ENCODE measurements at places on chromosomes 13 and 19. TPM values are rescaled to one million over a fixed set of nuclear protein-coding genes. Genes with fewer than 3 reads are reported as not detected.
A peak's percentile ranks its signal among the peaks of the same experiment; 100 is the strongest.

Gene C1QTNF9
- not detected for total RNA-seq

GRCh38 chr13:19567820-19568534, 6.6 kb upstream of the TPTE2 start:
- no peak for DNase-seq

GRCh38 chr19:10544242-10544752, 593 bp downstream of the ATG4D start:
- peak; percentile 30 for DNase-seq

Gene GAS6
- total RNA-seq: 3.2 TPM

Gene IGFL2
- total RNA-seq: not detected

Gene PEG3
- not detected for total RNA-seq

GRCh38 chr19:2213799-2214198, 22.3 kb downstream of the PLEKHJ1 start:
- no peak for DNase-seq

Gene POLR2E
- total RNA-seq: 258 TPM

- peak; percentile 38 for DNase-seq
These were observed 2.2 kb downstream of the CD70 start for GRCh38 chr19:6588508-6589345.

DNA sequence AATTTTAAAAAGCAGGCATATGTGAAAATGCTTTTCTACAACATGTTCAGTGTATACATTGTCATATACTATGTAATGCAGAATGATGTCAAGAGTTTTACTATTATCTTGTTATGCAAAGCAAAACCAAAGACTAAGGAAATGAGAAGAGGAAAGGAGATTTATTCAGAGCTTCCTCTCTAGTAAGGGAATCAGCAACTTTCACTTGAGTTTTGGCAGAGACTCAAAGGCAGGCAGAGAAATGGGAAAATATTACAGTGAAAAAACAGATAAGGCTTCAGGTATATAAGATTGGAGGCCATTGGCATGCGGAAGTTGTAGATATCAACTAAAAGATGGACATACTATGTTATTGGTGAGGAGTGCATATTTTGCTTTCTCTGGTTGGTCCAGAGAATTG, 512.0 kb upstream of the PCDH20 start:
- DNase-seq: no peak

Gene SMIM44
- not detected for total RNA-seq

Measured in activated naive CD4-positive, alpha-beta T cell treated with anti-CD3 and anti-CD28 coated beads for 36 hours (primary cell).